Activated naive CD4-positive, alpha-beta T cell treated with anti-CD3 and anti-CD28 coated beads for 36 hours (primary cell): ENCODE measurements at places on chromosomes 5 and 9.

- peaks cover 2% of the 10 kb centered on the region for H3K27me3 ChIP-seq
- no peak overlapping the region for H3K27ac ChIP-seq
- H3K4me3 ChIP-seq = no peak overlapping the region
- peaks cover 16% of the 10 kb centered on the region for H3K4me1 ChIP-seq
Measured at GRCh38 chr5:159152876-159153275, 53.2 kb upstream of the EBF1 start.

DNA sequence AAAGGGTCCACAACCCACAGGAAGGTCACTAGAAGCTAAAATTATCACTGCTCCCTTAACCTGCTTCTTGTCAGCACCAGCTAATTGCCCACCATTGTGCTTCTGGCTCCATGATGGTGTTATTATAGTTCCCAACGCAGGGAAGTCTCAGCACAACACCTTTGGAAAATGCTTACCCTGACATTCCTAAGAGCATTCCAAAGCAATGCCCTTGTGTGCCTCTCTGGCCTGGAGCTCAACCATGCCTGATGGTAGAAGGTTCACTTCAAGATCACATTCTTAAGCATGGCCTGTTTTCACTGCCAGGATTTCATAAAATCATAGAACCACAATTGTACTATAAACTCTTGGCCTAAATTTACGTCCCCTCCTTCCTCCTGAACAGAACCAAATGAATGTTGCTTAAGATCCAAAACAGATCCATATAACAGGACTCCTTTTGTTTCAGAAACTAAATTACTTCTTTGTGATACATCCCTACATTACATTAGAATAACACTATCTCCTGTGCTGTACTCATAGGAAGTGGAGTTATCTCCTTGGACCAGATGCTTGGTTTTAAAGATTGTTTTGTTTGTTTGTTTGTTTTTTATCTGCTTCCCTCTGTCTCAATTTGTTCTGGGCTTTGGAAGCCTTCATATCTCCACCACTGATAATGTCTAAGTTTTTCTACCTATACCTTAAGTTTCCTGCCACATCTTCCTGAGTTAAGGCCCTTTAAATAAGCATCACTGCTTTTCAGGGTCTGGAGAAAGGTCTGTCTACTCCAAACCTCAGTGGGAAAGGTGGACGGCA lies 32.1 kb downstream of the ARL15 start:
- H3K4me3 ChIP-seq = no peak overlapping the region
- H3K27me3 ChIP-seq = no peaks in the 10 kb centered on the region
- peaks cover 6% of the 10 kb centered on the region for H3K4me1 ChIP-seq

GRCh38 chr5:55241746-55242145 lies 8.3 kb upstream of the CCNO start:
- no peaks in the 10 kb centered on the region for H3K4me1 ChIP-seq
- peaks cover 19% of the 10 kb centered on the region for H3K27me3 ChIP-seq
- no peak overlapping the region for H3K27ac ChIP-seq

- no peaks in the 10 kb centered on the region for H3K27me3 ChIP-seq
- DNase-seq = no peak
- H3K27ac ChIP-seq = no peak overlapping the region
Measured at GRCh38 chr5:149849966-149850910, 94.4 kb downstream of the PDE6A start.

- peaks cover 4% of the 10 kb centered on the region for H3K27me3 ChIP-seq
- DNase-seq = no peak
- H3K36me3 ChIP-seq = no peaks in the 10 kb centered on the region
- H3K4me1 ChIP-seq = peaks cover 4% of the 10 kb centered on the region
Measured at GRCh38 chr9:129197978-129198318, 19.9 kb upstream of the IER5L start.

GRCh38 chr9:83418283-83418682 lies 119.9 kb downstream of the FRMD3 start:
- no peaks in the 10 kb centered on the region for H3K4me1 ChIP-seq
- no peaks in the 10 kb centered on the region for H3K27me3 ChIP-seq
- no peak for DNase-seq
- H3K4me3 ChIP-seq = no peak overlapping the region
- peaks cover 7% of the 10 kb centered on the region for H3K36me3 ChIP-seq
- H3K27ac ChIP-seq = no peak overlapping the region

- no peak overlapping the region for H3K4me3 ChIP-seq
- peaks cover 21% of the 10 kb centered on the region for H3K4me1 ChIP-seq
- H3K36me3 ChIP-seq = peaks cover 2% of the 10 kb centered on the region
Measured at GRCh38 chr9:128727640-128728248, 3.8 kb upstream of the ZDHHC12 start.

DNA sequence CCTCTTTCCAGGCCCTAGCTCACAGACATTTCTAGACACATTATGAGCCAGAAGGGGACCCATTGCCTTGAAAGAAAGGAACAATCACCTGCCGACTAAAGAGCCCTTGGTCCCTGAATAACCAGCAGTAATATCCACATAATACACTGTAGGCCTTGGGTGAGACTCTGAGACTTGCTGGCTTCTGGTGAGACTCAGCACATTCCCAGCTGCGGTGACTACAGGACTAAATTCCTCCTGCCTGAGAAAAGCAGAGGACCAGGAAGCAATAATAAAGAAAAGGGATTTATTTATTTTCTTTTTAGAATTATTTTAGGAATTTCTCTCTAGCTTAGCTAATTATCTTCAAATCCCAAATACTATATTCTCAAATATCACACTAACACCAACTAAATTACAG lies 87.8 kb upstream of the RGS7BP start:
- no peak for DNase-seq
- no peaks in the 10 kb centered on the region for H3K27me3 ChIP-seq
- H3K4me3 ChIP-seq = no peak overlapping the region
- no peak overlapping the region for H3K27ac ChIP-seq
- H3K4me1 ChIP-seq = no peaks in the 10 kb centered on the region
- no peaks in the 10 kb centered on the region for H3K36me3 ChIP-seq

DNA sequence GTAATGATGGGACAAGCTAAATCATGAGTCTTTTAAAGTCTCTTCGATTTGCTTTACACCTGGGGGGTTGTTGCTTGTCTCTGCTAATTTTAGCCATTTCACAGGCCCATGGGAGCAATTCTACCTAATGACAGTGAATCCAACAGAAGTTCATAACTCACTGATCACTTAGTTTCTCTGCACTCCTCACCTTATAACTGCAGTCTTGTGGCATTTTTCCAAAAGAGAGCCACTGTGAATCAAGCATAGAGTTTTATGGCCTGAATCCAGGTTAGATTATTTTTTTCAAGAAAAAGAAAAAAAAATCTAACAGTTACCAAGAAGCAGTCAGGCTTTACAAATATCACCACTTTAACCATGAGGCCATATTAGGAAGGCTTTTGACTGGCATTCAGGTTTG lies 1.5 kb upstream of the IL7R start:
- H3K36me3 ChIP-seq = peaks cover 69% of the 10 kb centered on the region
- H3K4me1 ChIP-seq = peaks cover 55% of the 10 kb centered on the region
- H3K27ac ChIP-seq = peak overlapping the region; percentile 100
- H3K4me3 ChIP-seq = peak overlapping the region; percentile 91
- DNase-seq = no peak
- H3K27me3 ChIP-seq = no peaks in the 10 kb centered on the region

GRCh38 chr5:149823375-149823774 lies 93.3 kb downstream of the PPARGC1B start:
- H3K27me3 ChIP-seq = no peaks in the 10 kb centered on the region
- no peak for DNase-seq
- peaks cover 7% of the 10 kb centered on the region for H3K36me3 ChIP-seq
- H3K4me3 ChIP-seq = no peak overlapping the region
- H3K4me1 ChIP-seq = no peaks in the 10 kb centered on the region

DNA sequence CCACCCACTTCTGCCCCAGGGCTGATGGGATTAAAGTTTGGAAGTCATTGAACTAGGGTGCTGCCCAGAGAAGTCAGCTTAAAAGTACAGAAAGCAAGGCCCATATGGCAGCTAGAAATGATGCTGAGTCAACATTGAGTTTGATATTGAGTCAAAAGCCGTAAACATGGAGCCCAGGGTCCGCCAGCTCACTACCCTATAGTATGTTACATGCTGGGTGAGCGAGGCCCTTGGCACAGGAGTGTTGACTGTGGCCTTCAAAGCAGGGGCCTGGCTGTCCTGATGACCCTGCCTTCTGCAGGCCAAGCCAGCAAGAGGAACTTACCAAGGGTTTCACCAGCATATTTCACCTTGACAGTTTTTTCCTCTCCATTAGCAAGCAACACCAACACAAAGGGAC lies 222.5 kb downstream of the GRIA1 start:
- H3K36me3 ChIP-seq = no peaks in the 10 kb centered on the region
- H3K27ac ChIP-seq = no peak overlapping the region
- no peak overlapping the region for H3K4me3 ChIP-seq

DNA sequence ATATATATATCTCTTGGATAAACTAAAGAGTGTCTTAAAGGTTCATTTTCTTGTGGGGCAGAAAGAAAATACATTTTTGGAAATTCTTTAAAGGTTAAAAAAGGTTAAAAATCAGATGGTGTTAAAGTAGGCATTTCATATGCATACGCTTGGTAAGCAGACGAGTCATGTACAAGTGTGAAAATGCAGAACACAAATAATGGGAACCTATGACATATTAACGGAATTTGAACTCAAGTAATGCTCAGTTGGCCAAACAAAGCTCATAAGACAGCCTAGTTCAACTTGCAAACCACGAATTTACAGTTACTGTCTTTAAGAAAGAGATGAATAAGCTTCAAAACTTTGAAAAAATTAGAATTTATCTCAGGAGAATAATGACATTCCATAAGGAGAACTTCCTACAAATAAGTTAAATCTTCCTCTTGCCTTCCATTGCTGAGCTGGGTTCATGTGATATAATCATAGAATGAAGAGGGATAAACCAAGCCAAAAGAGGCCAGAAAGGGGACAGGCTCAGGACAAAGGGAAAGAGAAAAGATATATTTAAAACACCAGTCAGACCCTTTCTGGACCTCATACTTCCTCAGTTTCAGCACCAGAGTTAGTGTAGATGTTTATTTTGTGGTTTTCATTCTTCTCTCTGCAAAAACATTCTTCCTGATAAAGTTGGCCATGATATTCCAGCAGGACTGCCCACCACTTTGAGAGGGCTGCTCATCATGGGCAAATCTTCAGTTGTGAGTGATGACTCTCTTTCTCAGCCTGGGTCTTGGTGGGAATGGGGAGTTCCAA lies 256.7 kb upstream of the CD180 start:
- H3K4me1 ChIP-seq = peaks cover 7% of the 10 kb centered on the region
- no peak for DNase-seq
- no peak overlapping the region for H3K27ac ChIP-seq
- H3K27me3 ChIP-seq = peaks cover 2% of the 10 kb centered on the region

- DNase-seq = no peak
- H3K27me3 ChIP-seq = no peaks in the 10 kb centered on the region
- no peak overlapping the region for H3K4me3 ChIP-seq
- H3K4me1 ChIP-seq = no peaks in the 10 kb centered on the region
- no peaks in the 10 kb centered on the region for H3K36me3 ChIP-seq
Measured at GRCh38 chr5:77131361-77131760, 44.3 kb upstream of the ZBED3 start.

GRCh38 chr5:131164191-131165118 lies 601 bp downstream of the HINT1 start:
- peak overlapping the region; percentile 96 for H3K4me3 ChIP-seq
- H3K27ac ChIP-seq = peak overlapping the region; percentile 99
- peaks cover 44% of the 10 kb centered on the region for H3K36me3 ChIP-seq
- DNase-seq = peak; percentile 60
- no peaks in the 10 kb centered on the region for H3K27me3 ChIP-seq
